8988T (cell line): ENCODE measurements at places on chromosomes 7 and 10.

- no peak for DNase-seq
Observed at GRCh38 chr7:30437823-30438574, 40.6 kb downstream of the NOD1 start.

DNA sequence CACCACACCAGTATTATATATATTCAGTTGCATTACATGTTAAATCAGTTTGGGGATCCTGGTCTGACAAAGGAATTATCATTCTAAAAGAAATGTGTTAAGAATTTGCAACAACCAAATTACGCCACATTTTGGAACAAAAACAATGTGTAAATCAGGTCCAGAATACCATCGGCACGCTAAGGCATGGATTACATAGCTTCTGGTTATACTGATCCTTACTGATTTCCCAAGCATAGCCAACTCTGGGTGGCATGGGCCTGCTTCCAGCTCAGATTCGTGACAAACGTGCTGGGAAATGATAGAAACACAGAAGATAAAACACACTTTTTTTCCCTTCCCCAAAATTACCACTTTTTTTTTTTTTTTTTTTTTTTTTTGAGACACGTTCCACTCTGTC lies 660.0 kb downstream of the SORCS1 start:
- DNase-seq, result no peak

DNA sequence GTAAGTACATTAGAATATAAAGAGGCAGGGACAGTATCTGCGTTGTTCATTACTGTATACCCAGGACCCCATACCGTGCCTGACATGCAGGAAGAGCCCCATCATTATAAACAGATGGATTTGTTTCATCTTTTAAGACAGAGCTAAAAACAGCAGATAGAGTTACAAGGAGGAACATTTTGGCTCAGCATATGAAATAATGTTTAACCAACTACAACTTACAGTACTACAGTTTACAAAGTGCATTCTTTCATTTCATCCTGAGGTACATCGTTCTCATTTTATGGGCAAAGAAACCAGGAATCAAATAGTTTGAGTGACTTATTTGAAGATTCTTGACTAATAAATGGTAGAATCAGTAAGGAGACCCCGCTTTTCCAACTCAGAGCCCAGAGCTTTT lies 38.1 kb upstream of the AGBL3 start:
- DNase-seq, result no peak

DNA sequence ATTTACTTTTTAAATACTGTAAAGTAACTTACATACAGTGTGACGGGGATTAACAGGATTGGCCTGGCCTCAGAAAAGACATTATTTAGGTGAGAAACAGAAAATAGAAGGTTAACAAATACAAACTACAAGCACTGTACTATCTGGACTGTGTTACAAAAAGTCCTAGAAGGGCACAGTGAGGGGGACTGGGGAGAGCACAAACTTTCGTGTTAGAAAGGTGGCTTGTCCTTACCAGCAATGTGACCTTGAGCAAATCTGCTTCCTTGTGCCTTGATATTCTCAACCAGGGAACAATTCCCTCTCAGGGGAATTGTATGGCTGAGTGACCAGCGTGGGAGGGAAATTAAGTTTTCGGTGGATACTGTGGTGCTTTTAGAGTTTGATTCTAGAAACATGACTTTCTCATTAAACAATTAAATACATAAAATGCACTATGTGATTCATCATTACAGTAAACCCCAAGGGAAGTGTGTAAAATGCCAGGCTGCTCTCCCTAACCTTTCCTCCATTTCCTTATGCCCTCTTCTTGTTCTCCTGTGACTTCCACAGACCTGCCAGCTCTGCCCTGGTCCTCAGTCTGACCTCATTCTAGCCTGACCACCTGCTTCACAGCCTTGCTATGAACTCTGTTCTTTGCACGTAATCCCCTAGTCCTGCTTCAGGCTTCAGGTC lies 57.7 kb downstream of the OSBPL3 start:
- DNase-seq, result no peak

GRCh38 chr7:74464931-74465886 lies 11.5 kb downstream of the GTF2IRD1 start:
- DNase-seq, result no peak

DNA sequence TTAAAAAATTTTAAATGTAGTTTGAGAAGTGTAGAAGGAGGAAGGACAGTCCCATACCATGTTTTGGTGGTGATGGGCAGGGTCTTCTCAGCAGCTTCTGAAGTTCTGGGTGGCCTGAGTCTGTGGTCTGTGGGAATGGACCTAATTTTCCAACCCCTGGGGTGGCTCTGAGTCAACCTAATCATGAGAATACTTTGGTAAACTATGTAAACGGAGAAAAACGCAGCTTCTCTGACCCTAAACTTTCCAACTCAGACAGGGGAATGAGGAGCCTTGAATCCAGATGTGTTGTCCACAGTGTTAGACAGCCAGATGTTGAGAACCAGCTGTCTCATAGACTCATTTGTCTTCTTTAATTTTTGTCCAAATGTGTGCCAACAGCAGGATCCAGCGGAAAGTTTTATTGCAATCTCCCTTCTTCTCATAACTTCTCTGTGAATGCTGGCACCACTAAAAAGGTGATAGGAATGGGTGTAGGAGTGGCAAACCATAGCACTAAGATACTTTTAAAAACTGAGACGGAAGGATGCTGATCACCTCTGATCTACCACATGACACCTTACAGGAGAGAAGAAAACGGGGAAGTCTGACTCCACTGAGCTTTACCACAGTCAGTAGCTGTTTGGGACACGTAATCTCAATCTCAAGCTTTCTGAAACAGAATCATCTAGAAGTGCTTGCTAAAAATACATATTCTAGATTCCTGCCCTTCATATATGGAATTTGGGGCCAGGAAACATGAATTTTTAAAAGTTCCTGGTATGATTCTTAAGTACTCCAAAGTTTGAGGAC lies 90.5 kb upstream of the PHYHIPL start:
- DNase-seq, result no peak

GRCh38 chr10:89861584-89862301 lies 160.4 kb downstream of the KIF20B start:
- no peak for DNase-seq

- no peak for DNase-seq
Observed at GRCh38 chr10:75640381-75640780, 209.0 kb downstream of the LRMDA start.

GRCh38 chr10:21724687-21725367 lies 190.8 kb downstream of the MLLT10 start:
- DNase-seq, result no peak

DNA sequence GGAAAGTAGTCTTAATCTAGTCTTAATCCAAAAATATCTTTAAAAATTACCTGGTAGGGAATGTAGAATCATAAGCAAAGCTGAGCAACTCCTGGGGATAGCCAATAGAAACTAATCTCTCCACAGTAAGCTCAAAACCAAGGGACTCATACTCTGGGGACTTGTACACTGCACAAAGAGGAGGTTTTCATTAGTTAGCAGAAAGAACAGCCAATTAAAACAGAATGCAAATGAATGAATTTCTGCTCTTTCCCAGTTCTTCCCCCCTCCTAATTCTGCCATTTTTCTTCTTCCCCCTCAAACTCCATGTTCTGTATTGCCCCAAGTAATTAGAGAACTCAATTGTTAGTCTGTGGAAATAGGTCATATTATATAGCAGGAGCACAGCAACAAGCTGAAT lies 86.5 kb downstream of the NT5C2 start:
- DNase-seq, result no peak

- no peak for DNase-seq
Observed at GRCh38 chr7:31340051-31340450, 475 bp downstream of the NEUROD6 start.

GRCh38 chr10:131446171-131446570 lies 134.7 kb upstream of the TCERG1L start:
- DNase-seq, result no peak

DNA sequence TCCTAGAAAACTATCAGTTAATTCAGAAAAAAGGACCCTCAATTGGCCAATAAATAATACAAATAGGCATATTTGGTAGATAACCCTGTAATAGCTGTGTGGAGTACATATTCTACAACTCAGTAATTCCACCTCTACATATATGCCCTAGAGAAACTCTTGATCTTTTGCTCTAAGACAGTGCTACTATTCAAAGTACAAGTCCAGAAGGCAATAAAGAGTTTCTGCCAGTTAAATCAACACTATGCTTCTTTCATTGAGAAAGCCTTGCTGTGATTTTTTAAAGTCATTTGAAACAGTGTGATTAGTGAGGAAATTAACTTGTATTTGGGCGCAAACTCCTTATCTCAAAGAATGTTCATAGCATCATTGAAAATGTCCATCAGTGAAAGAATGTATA lies 75.6 kb downstream of the ZNRF2 start:
- no peak for DNase-seq
